ENCODE measurements at places on chromosomes 13 and 19.
A peak's percentile ranks its signal among the peaks of the same experiment; 100 is the strongest.

- DNase-seq = peak; percentile 76
Measured at GRCh38 chr19:44640518-44640917, 3.2 kb upstream of the PVR start.

GRCh38 chr13:103431856-103432255, 365.6 kb upstream of the SLC10A2 start:
- no peak for DNase-seq

- no peak for DNase-seq
Measured at GRCh38 chr13:28140433-28141125, 2.2 kb downstream of the PAN3 start.

GRCh38 chr13:112132142-112132541, 65.2 kb downstream of the SOX1 start:
- no peak for DNase-seq

GRCh38 chr13:109272595-109273325, 513.6 kb downstream of the IRS2 start:
- no peak for DNase-seq

DNA sequence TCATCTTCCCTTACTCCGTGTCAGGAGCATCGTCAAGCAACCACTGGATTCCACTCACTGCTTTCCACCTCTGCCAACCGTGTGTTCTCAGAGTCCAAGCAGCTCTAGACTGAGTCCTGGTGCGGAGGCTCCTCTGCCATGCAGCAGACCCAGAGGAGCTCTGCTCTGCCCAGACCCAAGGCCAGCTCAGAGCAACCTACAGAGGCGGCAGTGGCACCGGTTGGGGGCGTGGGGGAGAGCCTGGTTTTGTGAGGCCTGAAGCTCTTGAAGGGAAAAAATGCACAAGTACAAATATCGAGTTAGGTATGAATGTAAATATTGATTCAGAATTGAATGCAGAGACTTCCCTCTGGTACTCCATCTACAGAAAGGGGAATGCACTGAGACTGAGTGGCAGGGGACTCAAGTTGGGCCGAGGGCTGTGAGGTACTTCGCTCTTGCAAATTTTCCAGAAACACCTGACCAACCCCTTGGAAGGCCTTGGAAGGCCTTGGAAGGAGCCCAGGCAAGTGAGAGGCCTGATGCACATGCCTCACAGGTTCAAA, 46.7 kb downstream of the GJA3 start:
- DNase-seq = no peak

GRCh38 chr13:59094181-59094580, 1069.5 kb downstream of the DIAPH3 start:
- no peak for DNase-seq

- DNase-seq = no peak
Measured at GRCh38 chr19:41735071-41735600, 20.2 kb upstream of the CEACAM6 start.

DNA sequence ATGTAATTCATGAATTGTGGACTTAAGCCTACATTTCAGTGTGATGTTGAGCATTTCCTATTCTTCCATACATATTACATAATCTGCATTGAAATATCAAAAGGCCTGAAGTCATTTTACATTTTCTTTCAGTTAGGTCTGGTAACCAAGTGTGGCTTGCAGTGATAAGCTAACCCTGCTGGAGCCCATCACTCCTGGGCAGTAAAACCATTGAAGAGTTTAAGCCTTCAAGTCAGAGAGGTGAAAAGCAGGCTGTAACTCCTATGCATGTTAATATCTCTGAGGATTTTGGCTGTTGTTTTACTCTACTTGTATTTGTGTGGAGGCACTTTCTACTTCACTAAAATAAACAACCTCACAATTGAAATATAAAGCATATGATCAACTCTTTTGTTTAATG, 248.8 kb downstream of the SLITRK5 start:
- DNase-seq = no peak

- no peak for DNase-seq
Measured at GRCh38 chr19:12921047-12921446, 2.0 kb upstream of the SYCE2 start.

DNA sequence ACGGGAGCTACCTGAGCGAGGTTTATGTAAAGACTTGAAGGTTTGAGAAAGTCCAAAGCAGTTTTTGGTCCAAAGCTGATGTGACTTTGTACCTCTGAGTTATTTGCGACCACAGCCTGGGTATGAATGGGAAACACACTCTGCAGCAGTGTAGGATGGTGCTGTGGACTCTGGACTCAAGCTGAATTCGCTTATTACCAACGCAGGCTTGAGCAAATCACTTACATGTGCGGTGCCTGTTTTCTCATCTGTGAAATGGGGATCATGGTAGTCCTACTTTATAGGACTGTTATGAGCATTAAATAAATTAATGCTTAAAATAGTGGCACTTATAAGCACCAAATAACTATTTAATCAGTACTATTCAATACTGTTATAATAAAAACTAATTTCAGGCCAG, 176.5 kb downstream of the PAN3 start:
- DNase-seq = no peak

DNA sequence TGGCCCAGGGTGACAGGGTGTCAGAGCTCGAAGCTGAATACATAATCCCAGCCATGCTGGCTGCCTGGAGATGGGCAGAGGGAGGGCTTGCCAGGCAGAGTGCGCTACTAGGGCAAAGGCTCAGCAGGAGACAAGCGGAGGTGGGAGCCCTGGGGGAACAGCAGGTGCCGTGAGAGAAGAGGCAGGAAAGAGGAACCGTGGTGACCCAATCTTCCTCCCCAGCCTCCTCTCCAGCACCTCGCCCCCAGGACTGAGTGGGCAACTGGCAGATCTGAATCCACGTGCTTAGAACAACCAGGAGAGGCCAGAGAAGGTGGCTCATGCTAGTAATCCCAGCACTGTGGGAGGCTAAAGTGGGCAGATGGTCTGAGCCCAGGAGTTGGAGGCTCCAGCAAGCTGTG, 11.0 kb upstream of the CCL25 start:
- DNase-seq = no peak

- no peak for DNase-seq
Measured at GRCh38 chr13:66560189-66560588, 669.9 kb downstream of the PCDH9 start.

DNA sequence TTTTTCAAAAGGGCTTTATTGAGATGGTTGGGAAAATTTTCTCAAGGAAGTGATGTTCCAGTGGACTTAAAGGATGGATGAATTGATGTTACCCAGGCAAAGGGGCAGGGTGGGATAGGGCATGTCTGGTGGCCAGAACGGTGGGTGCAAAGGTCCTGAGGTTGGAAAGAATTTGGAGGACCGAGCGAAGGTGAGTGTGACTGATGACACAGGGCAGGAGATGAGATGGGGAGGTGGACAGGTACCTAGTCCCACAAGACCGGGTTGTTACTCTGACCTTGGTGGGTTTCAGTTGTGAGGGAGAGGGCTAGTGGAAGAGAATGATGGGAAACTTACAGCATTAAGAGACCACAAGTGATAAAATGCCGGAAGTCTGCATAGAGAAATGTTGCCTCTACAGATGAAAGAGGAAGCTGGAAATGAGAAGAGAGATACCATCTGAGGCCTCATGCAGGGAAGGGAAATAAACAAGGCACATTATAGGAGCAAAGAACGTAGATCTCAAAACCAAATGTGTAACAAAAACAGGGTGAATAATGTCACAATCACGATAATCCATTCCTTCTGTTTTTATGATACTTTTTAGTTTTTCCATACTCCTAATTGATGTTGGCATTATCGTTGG, 4.5 kb downstream of the ADGRE1 start:
- no peak for DNase-seq

DNA sequence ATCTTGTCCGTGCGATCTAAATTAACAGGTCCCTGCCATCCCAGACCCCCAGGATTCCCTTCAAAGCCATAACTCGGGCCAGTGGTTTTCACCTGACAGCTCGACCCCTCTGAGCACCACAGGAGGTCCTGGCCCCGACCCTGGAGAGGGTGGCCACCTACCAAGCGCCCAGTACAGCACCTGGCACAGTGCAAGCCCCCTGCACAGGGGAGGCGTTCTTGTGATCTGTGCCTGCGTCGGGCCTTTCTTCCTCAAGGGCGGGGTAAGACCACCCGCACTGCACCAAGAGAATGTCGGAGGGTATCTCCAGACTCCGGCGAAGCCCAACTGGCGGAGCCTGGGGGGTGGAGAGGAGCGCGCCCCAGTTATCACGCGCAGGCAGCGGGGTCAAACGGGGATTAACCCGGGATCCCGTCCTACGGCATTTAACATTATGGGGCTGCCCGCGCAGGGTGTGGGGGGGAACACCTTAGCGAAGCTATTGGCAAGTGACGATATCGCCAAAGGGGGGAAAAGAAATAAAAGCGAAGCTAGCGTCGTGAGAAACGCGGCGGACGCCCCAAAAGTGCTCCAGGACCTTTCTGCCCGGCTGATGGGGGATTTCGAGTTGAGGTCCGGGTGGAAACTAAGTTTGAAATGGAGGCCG, 1.3 kb upstream of the HNRNPL start:
- DNase-seq = no peak

Measured in foreskin fibroblast (primary cell).